ENCODE measurements at places on chromosomes 1 and 21.

GRCh38 chr1:175830500-175830899 lies 87.1 kb upstream of the TNR start:
- no peak for DNase-seq

GRCh38 chr1:167922023-167922422 lies 8.1 kb upstream of the ADCY10 start:
- peak; percentile 45 for DNase-seq

GRCh38 chr21:29534448-29534847 lies 235.7 kb downstream of the BACH1 start:
- DNase-seq: no peak

DNA sequence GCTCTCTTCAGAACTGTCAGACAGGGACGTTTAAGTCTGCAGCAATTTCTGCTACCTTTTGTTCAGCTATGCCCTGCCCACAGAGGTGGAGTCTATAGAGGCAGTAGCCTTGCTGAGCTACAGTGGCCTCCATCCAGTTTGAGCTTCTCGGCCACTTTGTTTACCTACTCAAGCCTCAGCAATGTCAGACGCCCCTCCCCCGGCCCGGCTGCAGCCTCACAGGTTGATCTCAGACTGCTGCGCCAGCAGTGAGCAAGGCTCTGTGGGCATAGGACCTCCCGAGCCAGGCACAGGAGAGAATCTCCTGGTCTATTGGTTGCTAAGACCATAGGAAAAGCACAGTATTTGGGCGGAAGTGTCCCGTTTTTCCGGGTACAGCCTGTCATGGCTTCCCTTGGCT lies 89.9 kb upstream of the PDC start:
- no peak for DNase-seq

DNA sequence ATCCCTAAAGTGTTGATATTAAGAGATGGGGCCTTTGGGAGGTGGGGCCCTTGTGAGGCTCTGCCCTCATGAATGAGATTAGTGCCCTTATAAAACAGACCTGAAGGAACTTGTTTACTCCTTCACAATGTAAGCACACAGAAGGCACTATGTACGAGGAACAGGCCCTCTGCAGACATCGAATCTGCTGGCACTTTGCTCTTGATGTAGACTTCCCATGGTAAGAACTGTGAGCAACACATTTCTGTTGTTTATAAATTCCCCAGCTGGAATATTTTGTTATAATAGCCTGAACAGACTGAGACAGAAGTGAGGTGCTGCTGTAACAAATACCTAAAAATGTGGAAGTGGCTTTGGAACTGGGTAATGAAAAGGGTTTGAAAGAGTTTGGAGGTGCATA lies 193.2 kb downstream of the TGFB2 start:
- no peak for DNase-seq

DNA sequence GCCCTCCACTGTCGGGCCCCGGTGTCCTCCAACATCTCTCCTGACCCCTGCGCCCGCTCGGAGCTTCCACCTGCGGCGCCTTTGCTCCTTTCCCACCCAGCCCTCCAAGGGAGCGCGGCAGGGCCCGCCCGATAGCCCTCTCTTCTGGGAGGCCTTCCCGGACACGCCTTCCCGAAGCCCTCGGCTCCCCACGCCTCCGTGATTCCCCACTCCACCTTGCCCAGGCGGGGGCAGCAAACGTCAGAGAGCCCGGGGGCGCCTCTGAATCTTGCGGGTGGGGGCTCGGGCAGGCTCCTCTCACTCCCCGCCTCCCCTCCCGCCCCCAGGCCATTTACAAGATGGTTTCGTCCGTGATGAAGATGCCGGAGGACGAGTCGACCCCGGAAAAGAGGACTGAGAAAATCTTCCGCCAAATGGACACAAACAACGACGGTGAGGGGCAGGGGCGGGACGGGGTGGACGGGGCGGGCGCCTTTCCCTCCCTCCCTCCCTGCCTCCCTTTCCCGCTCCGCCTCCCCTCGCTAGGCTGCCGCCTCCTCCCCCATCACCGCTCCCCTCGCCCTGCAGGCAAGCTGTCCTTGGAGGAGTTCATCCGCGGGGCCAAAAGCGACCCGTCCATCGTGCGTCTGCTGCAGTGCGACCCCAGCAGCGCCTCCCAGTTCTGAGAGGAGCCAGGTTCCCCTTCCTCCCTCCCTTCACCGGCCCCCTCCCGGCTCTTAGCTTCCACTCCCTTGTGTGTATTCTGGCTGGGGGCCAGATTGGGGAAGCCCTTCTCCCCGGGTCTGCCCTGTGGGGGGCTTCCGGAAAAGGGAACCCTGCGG lies 7.1 kb downstream of the HPCA start:
- DNase-seq: peak; percentile 43

Measured in suppressor macrophage treated with lipopolysaccharide for 1 hour (primary cell).